ENCODE measurements at places on chromosomes 3 and 15. TPM values are rescaled to one million over a fixed set of nuclear protein-coding genes. Genes with fewer than 3 reads are reported as not detected.

GRCh38 chr15:68578175-68578979, 416 bp upstream of the CORO2B start:
- DNase-seq = no peak

- DNase-seq = no peak
Observed at GRCh38 chr3:188041193-188041592, 112.8 kb upstream of the LPP start.

DNA sequence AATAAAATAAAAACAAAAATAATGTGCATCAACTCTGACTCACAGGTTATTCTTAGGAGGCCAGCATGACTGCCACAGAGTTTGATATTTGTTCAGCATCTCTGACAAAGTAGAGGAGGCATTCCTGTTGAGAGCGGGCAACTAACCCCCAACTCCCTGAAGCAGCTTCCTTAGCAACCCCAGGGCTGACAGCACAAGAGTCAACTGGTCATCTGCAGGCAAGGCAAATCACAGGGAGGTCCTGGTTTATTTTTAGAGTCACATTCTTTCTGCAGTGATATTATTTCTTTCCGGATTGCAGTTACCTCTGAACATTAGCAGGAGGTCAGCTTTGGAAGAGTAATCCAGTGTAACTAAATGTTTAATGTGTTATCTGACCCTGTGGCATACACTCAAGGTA, 273.0 kb downstream of the PLCL2 start:
- DNase-seq = no peak

GRCh38 chr3:122074621-122075265, 19.6 kb downstream of the CD86 start:
- no peak for DNase-seq

GRCh38 chr3:7484636-7485035, 623.7 kb downstream of the GRM7 start:
- no peak for DNase-seq

GRCh38 chr3:43695443-43695842, 4.7 kb downstream of the ABHD5 start:
- no peak for DNase-seq

- DNase-seq = no peak
Observed at GRCh38 chr3:27653803-27654558, 68.1 kb downstream of the EOMES start.

DNA sequence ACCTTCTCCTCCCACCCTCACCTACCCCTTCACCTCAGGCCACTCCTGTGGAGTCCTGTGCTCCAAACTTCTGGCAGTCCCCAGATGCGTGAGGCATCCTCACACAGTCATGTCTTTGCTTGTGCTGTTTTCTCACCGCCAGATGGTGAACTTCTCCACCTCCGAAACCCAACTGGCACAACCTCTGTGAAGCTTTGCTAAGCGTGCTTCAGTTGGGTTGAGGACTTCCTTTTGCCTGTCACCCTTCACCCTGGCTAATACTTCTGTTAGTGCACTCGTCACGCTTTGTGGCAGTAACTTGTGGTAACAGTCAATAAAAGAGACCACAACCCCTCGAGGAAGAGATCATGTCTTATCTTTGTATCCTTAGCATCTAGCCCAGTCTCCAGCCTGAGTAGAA, 42.0 kb upstream of the SKOR1 start:
- no peak for DNase-seq

DNA sequence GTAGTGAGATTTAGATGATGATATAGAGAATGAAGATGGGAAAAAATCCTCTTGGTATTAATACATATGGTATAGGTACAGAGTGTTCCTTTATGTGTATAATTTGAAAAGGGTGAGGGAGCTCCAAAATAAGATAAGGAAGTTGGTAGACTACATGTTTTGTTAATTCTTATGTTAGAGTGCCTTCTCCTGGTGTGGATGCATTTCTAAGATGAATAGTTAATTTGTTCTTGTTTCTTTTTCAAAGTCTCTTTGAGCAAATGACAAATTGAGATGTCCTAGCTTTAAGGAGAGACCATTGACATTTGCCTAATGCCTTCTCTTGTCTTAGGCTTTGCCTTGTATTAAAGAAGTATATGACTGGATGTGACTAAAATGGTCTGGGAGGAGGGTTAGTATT, 34.1 kb downstream of the AKAP13 start:
- no peak for DNase-seq

DNA sequence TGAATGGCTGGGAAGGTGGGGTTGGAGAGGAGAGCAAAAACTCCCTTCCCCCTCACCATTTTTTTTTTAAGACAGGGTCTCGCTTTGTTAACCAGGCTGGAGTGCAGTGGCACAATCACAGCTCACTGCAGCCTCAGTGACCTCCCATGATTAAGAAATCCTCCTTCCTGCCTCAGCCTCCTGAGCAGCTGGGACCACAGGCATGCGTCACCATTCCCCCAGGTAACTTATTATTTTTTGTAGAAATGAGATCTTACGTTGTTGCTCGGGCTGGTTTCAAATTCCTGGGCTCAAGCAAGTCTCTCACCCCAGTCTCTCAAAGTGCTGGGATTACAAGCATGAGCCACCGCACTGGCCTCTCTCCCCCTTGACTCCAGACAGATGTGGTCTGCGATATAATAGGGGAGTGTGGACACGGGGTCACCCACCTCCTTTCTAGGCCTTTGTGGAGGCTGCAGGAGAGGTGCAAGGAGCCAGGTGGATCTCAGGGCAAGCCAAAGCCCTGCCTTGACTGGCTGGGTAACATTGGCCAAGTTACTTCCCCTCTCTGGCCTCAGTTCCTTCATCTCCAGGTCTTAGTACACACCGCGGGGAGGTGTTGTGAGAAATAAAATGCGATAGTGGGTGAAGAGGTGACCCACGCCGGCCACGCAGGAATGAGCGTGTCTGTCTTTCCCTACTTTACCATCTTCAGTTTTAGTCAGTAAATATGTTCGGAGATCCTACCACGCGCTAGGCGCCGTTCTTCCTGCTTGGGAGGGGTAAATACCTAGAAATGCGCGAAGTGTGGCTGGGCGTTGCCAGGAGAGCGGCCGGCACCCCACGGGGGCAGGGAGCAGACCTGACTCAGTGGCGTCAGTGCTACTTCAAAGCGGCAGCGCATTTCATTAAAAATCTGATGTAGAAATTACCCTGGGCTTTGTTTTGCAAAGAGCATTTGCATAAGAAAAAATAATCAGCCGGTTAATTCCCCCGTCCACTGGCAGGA, 20.2 kb upstream of the CORO2B start:
- no peak for DNase-seq

GRCh38 chr3:37770938-37771918, 90.5 kb upstream of the CTDSPL start:
- no peak for DNase-seq

Gene FETUB
- 0.23 TPM for polyA plus RNA-seq

Gene TRPM1
- polyA plus RNA-seq = 0.45 TPM

Gene GMNC
- polyA plus RNA-seq = 3.8 TPM

Gene RPL15
- polyA plus RNA-seq = 2,492 TPM

Gene AMT
- polyA plus RNA-seq = 45.9 TPM

All from left renal pelvis (tissue), 4 donors.